ENCODE measurements at places on chromosomes 13 and 19.
A peak's percentile ranks its signal among the peaks of the same experiment; 100 is the strongest.

GRCh38 chr19:42397263-42398166 lies 7.4 kb upstream of the CNFN start:
- DNase-seq: no peak

- DNase-seq: no peak
Observed at GRCh38 chr13:65499256-65499655, 1730.9 kb downstream of the PCDH9 start.

GRCh38 chr19:41587101-41587837 lies 11.3 kb downstream of the CEACAM21 start:
- no peak for DNase-seq

- no peak for DNase-seq
Observed at GRCh38 chr19:15702534-15702930, 25.3 kb upstream of the OR10H2 start.

GRCh38 chr19:32642771-32643170 lies 32.2 kb downstream of the ANKRD27 start:
- peak; percentile 20 for DNase-seq

DNA sequence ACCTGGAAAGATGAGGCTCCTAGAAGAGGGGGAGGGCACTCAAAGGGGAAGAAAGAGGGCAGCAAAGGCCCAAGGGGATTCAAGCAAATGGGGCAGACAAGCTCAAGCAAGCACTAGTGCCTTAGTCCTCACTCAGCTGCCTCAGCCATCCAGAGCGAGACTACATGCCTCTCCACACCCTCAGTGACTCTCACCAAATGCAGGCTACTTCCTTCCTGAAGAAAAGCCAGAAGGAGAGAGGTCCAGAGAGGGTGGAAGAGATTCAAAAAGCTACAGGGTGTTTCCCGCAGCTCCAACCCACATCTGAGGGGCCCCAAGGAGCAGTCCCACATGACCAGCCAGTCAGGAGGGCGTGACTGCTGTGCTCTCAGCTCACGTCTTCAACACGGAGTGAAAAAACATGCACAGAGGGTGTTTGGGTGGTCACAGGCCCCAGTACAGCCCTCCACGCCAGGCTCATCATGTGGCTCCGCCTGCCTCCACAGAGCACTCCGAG lies 40.5 kb downstream of the MIPEP start:
- DNase-seq: no peak

DNA sequence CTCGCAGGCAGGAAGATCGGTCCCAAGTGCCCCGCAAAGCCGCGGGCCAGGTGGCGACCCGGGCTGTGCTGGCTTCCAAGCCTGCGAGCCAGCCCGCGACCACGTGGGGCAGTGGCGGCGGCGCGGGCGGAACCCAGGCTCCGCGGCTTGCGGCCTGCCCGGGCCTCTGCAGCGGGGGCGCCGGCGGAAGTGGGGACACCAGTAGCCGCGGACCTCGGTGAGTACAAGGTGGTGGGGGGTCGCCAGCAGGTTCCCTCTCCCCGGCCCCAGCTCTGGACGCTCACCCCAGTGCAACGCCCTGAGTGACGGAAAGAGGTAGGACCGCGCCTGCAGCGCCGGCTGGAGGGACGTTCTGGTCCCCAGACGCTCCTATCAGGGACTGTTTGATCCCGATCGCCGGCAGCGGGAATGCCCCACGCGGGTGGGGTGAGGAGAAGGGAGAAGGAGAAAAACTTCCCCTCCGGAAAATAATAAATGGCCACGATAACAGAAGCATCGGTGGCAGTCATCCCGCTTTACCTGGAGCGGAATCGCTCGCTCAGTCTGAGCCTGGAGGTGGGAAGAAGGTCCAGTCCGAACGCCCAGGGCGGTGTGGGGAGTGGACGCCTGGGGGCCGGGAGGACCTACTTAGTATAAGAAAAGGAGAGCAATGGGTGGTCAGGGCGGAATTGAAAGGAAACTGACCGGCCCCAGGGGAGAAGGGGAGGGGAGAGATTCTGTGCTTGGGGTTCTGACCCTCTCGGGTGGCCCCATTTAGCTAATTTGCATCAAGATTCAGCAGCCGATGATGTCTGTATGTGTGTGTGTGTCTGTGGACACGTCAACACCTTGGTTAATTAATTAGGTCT lies at the start of gene GEMIN7:
GEMIN7 (plus strand) TSS at position 198 of the 848 bp plus-strand sequence. CDS start 10,855 bp downstream, outside the sequence.
- DNase-seq: peak; percentile 50

- DNase-seq: no peak
Observed at GRCh38 chr13:35732565-35732964, 256.1 kb upstream of the MAB21L1 start.

DNA sequence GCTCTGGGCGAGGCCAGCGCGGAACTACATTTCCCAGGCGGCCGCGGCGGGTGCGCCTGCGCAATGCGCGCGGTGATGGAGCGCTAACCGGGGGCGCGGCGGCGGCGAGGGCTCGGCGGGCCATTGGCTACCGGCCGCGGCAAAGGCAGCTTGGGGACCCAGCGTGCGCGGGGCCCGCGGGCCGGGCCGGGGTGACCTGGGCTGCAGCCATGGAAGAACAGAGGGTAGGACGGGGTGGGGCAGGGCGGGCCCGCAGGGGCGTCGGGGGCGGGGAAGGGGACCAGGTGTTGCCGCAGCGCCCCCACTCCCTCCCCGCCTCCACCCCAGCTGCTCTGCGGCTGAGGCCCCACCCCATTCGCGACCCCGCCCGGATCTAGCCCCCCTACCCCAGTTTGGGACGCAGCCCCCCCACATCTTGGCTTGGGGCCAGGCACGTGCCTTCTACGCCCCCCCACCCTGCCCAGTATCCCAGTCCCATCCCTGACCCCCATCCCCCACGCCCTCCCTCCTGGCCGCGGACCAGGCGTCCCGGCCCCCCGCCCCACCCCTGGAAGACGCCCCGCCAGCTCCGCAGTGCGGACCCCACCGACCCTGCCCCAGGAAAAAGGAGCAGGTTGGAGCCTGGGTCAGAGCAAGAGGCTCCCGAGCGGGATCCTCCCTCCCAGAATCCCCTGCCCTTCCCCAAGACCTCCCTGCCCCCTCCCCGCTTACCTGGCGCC lies at the start of gene FSD1:
FSD1 (plus strand) TSS at position 61 of the 719 bp plus-strand sequence; CDS start at position 210, 149 bp downstream.
- peak; percentile 34 for DNase-seq

DNA sequence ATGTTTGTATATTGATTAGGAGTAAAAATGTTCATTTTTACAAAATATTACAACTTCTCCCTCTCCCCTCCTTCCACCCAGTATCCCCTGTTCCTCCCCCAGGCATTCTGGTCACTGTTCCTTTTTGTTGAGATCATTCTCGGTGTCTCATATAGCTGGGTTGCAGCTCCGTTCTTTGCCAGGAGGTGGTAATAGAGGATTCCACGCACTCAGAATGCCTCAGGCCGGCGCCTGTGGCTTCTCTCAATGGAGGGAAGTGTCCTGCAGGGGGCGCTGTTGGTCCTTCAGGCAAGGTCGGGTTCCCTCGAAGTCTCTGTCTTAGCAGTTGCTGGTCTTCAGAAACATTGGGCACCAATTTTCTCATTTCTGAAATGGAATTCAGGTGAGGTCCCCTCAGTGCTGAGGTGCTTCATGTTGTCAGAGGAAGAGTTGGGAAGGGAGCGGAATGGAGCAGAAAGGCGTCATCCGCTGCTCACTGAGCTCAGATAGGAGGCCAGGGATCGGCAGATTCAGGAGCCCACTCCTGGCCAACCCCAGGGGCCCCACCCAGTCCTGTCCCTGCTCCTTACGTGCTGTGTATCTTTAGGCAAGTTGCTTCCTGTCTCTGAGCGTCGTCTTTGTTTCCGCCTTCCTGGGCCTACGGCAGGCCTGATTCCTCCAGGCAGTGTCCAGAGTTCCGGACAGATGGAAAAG lies 10.3 kb upstream of the GARIN5A start:
- DNase-seq: peak; percentile 29

- no peak for DNase-seq
Observed at GRCh38 chr19:50187937-50188336, 15.5 kb upstream of the MYH14 start.

DNA sequence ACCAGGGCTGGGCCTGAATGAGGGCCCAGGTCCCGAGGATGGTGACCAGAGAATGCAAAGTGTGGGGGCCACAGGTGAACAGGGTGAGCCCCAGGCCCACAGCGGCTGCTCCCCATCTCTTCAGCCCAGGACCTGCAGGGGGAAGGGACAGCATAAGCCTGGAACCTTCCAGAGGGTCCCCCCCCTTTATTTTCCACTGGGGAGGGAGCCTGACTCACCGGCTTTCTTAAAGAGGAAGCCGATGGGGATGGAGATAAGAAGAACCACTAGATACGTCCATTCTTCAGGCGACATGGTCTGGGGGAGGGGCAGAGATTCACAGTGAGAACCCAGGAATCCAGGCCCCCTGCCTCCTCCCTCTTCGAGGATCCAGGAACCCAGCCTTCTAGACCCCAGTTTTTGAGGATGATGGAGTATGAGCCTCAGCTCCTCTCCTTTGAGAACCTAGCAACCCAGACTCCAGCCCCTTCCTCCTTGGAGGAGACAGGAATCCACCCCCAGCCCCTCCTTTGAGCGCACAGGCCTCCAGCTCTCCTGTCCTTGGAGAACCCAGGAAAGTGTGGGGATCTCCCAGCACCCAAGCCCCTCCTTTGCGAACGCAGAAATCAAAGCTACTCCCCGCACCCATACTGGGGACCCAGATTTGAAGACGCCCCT lies 1.0 kb downstream of the MBOAT7 start:
- peak; percentile 45 for DNase-seq

DNA sequence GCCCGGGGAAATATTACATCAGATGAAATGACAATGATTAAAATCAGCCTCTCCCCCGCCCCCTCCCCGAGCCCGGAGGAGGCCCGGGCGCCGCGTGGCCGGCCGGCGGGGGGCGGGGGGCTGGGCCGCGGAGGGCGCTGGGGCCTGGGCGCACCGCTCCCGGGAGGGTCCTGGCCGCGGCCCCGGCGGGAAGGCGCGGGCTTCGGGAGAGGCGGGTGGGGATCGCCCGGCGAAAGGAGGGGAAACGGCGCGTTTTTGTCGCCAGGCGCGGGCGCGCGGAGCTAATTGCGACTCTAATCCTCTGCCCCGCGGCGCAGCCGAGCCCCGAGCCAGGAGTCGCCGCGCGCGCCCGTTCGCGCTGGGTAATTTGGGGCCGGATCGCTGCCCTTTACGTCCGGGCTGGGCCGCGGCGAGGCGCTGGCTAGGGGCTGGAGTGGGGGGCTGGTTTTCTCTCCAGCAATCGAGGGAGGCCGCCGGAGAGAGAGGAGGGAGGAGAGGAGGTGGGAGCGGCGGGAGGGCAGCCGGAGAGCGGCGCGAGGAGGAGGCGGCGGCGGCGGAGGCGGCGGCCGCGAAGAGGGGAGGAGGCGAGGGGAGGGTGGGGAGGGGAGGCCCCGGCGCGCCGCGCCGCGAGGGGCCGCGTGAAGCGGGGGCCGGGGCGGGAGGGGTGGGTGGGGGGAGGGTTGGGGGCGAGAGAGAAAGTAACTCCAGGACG lies at the start of gene KCTD15:
KCTD15 (plus strand) TSS at position 707 of the 712 bp plus-strand sequence. CDS start 3,585 bp downstream, outside the sequence.
- DNase-seq: no peak

- DNase-seq: no peak
Observed at GRCh38 chr13:114050536-114051450, 76.9 kb upstream of the C13orf46 start.

- no peak for DNase-seq
Observed at GRCh38 chr19:48444936-48445200, 915 bp upstream of the GRWD1 start.

GRCh38 chr19:15669891-15670290 lies 3.0 kb upstream of the CYP4F12 start:
- DNase-seq: no peak

DNA sequence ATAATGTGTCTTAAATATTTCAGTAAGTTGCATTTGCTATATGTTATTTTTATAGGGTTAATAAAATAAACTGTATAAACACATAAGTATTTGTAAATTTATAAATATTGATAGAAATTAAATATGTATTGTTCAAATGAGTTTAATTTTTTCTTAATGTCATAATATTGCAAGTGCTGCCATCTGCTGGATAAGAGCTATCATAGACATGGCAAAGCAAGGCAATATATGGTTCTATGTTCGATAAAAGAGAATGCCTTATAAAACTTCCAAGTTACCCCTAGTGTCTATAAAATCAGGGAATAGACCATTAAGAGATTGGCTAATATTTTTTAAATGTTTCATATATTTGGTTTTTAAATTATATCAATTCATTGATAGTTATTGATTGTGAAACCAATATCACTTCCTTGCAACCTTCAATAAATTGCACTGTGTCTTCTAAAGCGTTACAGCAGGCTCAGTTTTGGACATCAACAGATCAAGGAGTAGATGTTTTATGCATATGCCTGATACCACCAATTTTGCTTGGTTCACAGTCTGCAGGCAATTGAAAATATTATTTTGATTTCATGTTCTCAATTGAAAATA lies 29.0 kb upstream of the SLITRK6 start:
- DNase-seq: no peak

- no peak for DNase-seq
Observed at GRCh38 chr19:47376589-47377144, 27.6 kb downstream of the DHX34 start.

- peak; percentile 89 for DNase-seq
Observed at GRCh38 chr19:9792206-9793070, 23.9 kb upstream of the ZNF846 start.

- DNase-seq: no peak
Observed at GRCh38 chr13:35387682-35388250, 88.7 kb downstream of the MAB21L1 start.

GRCh38 chr19:38386971-38387549 lies 774 bp downstream of the GGN start:
- no peak for DNase-seq

- no peak for DNase-seq
Observed at GRCh38 chr13:85261757-85262346, 537.4 kb downstream of the SLITRK6 start.

GRCh38 chr13:111872475-111873150 lies 194.3 kb upstream of the SOX1 start:
- DNase-seq: no peak

DNA sequence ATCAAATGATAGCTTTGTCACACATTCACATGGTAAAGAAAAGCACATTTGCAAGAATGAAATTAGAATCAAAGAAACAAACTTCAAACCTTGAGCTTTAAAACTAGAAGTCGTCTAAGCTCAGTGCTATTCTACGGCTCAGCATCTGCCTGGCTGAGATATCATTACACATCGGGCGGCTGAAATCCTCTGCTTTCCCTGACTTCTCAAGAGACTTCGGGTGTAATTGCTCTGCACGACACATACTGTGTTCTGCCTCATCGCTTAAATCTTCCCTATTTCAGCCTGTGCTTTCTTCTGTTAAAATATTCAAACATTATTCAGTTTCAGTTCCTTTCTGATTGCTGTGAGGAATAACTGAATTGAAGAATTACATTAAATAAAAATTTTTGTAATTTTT lies 265.3 kb downstream of the NALCN start:
- DNase-seq: no peak

All from stimulated activated CD8-positive, alpha-beta memory T cell treated with anti-CD3 and anti-CD28 coated beads, Interleukin-15, amount 100 ng/mL, for 1 hour (primary cell).